ENCODE measurements at places on chromosomes 2 and 18. TPM values are rescaled to one million over a fixed set of nuclear protein-coding genes. Genes with fewer than 3 reads are reported as not detected.

Gene DNAJC27
- 19.1 TPM for total RNA-seq

Gene EML4
- 167 TPM for total RNA-seq

Gene TMEM247
- total RNA-seq: not detected

Gene MFSD6
- 0.37 TPM for total RNA-seq

Gene LINC00305
- total RNA-seq: not detected

Gene ALPG
- not detected for total RNA-seq

Gene TRPM8
- total RNA-seq: 4.9 TPM

Gene POTEI
- total RNA-seq: 1.8 TPM

GRCh38 chr2:53091183-53091582, 676.4 kb upstream of the CHAC2 start:
- no peaks in the 10 kb centered on the region for H3K27me3 ChIP-seq
- H3K27ac ChIP-seq: no peak overlapping the region
- H3K4me1 ChIP-seq: no peaks in the 10 kb centered on the region
- H3K4me3 ChIP-seq: no peak overlapping the region
- no peaks in the 10 kb centered on the region for H3K36me3 ChIP-seq
- DNase-seq: no peak

- H3K4me3 ChIP-seq: no peak overlapping the region
- H3K27me3 ChIP-seq: no peaks in the 10 kb centered on the region
- no peaks in the 10 kb centered on the region for H3K36me3 ChIP-seq
- DNase-seq: no peak
- no peaks in the 10 kb centered on the region for H3K4me1 ChIP-seq
- no peak overlapping the region for H3K27ac ChIP-seq
Observed at GRCh38 chr2:187013058-187013457, 164.1 kb upstream of the ZSWIM2 start.

DNA sequence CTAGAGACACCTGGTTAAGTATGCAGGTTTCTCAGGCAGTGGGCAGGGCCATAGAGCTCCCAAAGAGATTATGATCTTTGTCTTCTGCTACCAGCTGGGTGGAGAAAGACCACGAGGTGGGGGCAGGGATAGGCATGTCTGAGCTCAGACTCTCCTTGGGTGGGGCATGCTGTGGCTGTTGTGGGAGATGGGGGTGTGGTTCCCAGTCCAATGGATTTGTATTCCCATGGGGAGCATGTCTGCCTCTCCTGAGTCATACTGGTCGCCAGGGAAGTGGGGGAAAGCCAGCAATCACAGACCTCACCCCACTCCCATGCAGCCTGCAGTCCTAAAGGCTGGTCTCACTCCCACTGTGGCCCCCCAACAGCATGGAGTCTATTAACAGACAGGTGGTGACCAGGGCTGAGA, 31.4 kb upstream of the RHOB start:
- H3K4me3 ChIP-seq: no peak overlapping the region
- H3K27ac ChIP-seq: no peak overlapping the region
- DNase-seq: no peak
- H3K4me1 ChIP-seq: peaks cover 12% of the 10 kb centered on the region
- H3K27me3 ChIP-seq: no peaks in the 10 kb centered on the region
- H3K36me3 ChIP-seq: no peaks in the 10 kb centered on the region

GRCh38 chr18:75818383-75818782, 390.9 kb upstream of the SMIM21 start:
- H3K4me1 ChIP-seq: no peaks in the 10 kb centered on the region
- no peak overlapping the region for H3K4me3 ChIP-seq
- DNase-seq: no peak
- H3K27ac ChIP-seq: no peak overlapping the region
- H3K36me3 ChIP-seq: no peaks in the 10 kb centered on the region

DNA sequence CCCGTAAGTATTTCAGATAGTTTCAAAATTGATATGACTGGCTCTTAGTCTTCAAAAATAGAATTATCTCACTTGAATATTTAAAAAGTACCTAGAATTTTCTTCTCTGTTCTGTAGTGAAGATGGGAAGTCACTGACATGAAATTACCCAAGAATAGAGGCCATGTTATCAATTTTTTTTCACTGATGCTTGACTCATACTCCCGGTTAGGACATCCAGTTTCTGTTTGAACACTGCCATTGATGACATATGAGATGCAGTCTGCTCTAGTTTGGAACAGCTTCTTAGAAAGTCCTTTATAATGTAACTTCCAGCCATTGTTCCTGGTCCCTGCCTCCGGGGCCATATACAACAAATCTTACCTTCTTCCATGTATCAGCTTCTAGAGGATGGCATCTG, 26.0 kb downstream of the MAP3K20 start:
- no peak overlapping the region for H3K27ac ChIP-seq
- DNase-seq: no peak
- H3K27me3 ChIP-seq: no peaks in the 10 kb centered on the region
- no peak overlapping the region for H3K4me3 ChIP-seq
- no peaks in the 10 kb centered on the region for H3K36me3 ChIP-seq

DNA sequence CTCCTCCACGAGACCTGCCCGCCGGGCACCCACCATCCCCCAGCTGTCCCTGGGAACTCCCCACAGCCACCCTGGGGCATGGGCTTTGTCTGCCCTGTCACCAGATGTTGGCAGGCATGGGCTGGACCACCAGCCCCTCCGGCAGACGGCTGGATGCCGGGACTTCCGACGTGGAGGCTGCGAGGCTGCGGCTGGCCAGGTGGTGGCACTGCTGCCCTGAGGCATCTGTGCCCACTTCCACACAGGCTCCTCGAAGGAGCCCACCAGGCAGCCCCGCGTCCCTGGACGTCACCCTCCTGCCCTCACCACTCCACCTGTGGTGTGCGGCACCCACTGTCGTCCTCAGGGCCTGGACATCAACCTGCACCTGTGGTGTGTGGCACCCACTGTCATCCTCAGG, 319.9 kb upstream of the SALL3 start:
- H3K36me3 ChIP-seq: no peaks in the 10 kb centered on the region
- H3K4me3 ChIP-seq: no peak overlapping the region
- no peak overlapping the region for H3K27ac ChIP-seq

GRCh38 chr2:1907291-1907690, 163.0 kb upstream of the PXDN start:
- DNase-seq: no peak
- no peaks in the 10 kb centered on the region for H3K27me3 ChIP-seq
- no peaks in the 10 kb centered on the region for H3K4me1 ChIP-seq
- no peak overlapping the region for H3K4me3 ChIP-seq

DNA sequence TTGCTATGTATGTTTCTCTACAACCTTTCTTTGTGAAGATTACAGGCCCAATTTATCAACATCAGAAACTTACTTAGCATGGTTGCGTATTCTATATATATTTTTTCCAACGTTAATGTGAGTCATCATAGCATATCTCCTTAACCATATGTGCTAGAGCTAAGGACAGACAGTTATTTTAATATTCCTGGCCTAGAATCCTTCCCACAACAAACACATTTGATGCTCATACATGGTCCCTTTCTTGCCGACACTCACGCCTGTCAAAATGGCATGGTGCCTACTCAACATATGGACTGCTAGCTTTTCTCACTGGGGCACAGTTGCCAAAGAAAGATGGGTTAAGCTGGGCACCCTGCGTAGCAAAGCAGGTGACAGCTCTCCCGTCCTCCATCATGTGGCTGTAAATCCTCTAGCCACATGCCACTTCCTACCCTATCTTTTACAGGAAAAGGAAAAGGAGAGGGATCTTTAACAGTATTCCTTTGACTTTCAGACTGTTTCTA, 75.2 kb upstream of the GALNT5 start:
- no peaks in the 10 kb centered on the region for H3K27me3 ChIP-seq
- no peak for DNase-seq
- H3K4me3 ChIP-seq: no peak overlapping the region
- no peak overlapping the region for H3K27ac ChIP-seq
- H3K36me3 ChIP-seq: no peaks in the 10 kb centered on the region

GRCh38 chr2:143162997-143163396, 33.8 kb downstream of the ARHGAP15 start:
- no peaks in the 10 kb centered on the region for H3K36me3 ChIP-seq
- peaks cover 10% of the 10 kb centered on the region for H3K4me1 ChIP-seq
- no peak for DNase-seq
- H3K27me3 ChIP-seq: no peaks in the 10 kb centered on the region
- no peak overlapping the region for H3K4me3 ChIP-seq

DNA sequence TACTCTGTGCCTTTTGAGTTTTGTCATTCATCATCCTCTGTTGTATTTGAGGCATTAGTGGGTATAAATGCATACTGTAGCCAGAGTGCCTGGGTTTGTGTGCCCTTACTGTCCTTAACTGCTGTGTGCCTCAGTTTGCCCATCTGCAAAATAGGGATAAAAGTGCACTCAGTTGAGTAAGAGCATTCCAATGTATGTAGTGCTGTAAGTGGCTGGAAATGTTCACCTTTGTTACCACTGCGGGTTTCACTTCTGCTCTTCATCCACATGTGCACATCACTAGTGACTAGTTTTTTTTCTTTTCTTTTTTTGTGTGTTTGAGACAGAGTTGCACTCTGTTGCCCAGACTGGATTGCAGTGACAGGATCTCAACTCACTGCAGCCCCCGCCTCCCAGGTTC, 39.9 kb downstream of the PLEKHB2 start:
- H3K27ac ChIP-seq: no peak overlapping the region
- DNase-seq: no peak
- H3K4me1 ChIP-seq: no peaks in the 10 kb centered on the region

- no peaks in the 10 kb centered on the region for H3K27me3 ChIP-seq
- no peak overlapping the region for H3K27ac ChIP-seq
- H3K4me1 ChIP-seq: no peaks in the 10 kb centered on the region
Observed at GRCh38 chr18:67211646-67212045, 304.9 kb downstream of the DSEL start.

GRCh38 chr2:234702731-234703225, 205.9 kb upstream of the ARL4C start:
- no peak overlapping the region for H3K27ac ChIP-seq
- H3K4me3 ChIP-seq: no peak overlapping the region
- DNase-seq: no peak
- peaks cover 4% of the 10 kb centered on the region for H3K4me1 ChIP-seq
- H3K36me3 ChIP-seq: no peaks in the 10 kb centered on the region

- no peak overlapping the region for H3K4me3 ChIP-seq
- peaks cover 16% of the 10 kb centered on the region for H3K4me1 ChIP-seq
- no peaks in the 10 kb centered on the region for H3K27me3 ChIP-seq
- no peaks in the 10 kb centered on the region for H3K36me3 ChIP-seq
Observed at GRCh38 chr2:14909795-14910194, 277.3 kb downstream of the LRATD1 start.

GRCh38 chr18:11369556-11369955, 220.2 kb upstream of the PIEZO2 start:
- H3K4me3 ChIP-seq: no peak overlapping the region
- no peak overlapping the region for H3K27ac ChIP-seq
- no peaks in the 10 kb centered on the region for H3K27me3 ChIP-seq
- H3K4me1 ChIP-seq: no peaks in the 10 kb centered on the region
- DNase-seq: no peak

GRCh38 chr2:177234267-177234666, 21.7 kb downstream of the HNRNPA3 start:
- DNase-seq: no peak
- H3K27ac ChIP-seq: no peak overlapping the region
- H3K4me3 ChIP-seq: no peak overlapping the region

DNA sequence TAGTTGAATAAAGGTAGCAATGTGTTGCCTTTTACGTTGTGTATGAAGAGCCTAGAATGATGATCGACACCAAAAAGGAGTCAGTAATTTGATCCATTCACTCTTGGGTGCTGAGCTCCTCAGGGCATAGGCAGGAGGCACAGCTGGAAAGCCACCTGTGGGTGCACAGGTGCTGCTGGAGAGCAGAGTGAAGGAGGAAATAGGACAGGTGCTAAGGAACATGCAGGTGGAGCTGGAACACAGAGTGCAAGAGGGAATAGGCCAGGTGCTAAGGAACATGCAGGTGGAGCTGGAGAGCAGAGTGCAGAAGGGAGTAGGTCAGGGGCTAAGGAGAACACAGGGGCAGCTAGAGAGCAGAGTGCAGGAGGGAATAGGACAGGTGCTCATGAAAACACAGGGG, 86.1 kb downstream of the SH3YL1 start:
- H3K27me3 ChIP-seq: no peaks in the 10 kb centered on the region
- H3K4me3 ChIP-seq: no peak overlapping the region
- H3K4me1 ChIP-seq: no peaks in the 10 kb centered on the region
- H3K27ac ChIP-seq: no peak overlapping the region

DNA sequence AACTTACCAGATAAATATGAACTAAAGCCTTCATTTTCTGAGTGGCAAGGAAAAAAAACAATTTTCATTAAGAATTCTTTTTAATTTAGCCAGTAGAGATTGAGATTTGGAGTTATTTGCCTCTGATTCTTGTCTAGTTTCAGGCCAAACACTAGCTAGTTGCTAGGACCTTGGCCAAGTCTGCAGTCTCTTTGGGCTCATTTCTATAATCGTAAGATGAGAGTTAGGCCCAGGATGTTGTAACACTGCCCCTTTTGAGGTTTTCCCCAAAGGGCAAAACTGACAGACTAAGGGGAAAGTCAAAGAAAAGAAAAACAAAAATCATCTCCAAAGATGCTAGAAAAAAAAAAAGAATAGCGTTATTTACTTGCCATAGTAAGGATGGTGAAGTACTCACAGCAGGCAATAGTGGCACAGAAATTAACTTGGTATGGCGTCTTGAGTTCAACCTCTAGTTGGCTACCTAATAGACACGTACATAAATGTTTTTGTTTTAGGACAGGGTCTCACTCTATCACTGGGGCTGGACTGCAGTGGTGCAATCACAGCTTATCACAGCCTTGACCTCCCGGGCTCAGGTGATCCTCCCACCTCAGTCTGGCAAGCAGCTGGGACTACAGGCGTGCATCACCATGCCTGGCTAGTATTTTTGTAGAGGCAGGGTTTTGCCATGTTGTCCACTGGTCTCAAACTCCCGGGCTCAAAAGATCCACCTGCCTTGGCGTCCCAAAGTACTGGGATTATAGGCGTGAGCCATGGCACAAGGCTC, 23.0 kb upstream of the ADAM17 start:
- H3K27ac ChIP-seq: no peak overlapping the region
- no peaks in the 10 kb centered on the region for H3K4me1 ChIP-seq
- H3K27me3 ChIP-seq: no peaks in the 10 kb centered on the region
- no peak overlapping the region for H3K4me3 ChIP-seq
- DNase-seq: no peak

- no peak for DNase-seq
- H3K27me3 ChIP-seq: no peaks in the 10 kb centered on the region
- H3K4me3 ChIP-seq: no peak overlapping the region
- H3K36me3 ChIP-seq: no peaks in the 10 kb centered on the region
- H3K4me1 ChIP-seq: no peaks in the 10 kb centered on the region
Observed at GRCh38 chr2:237431372-237431771, 17.4 kb upstream of the COL6A3 start.

GRCh38 chr2:237227592-237228280, 142.0 kb downstream of the COPS8 start:
- no peaks in the 10 kb centered on the region for H3K4me1 ChIP-seq
- DNase-seq: no peak
- H3K36me3 ChIP-seq: no peaks in the 10 kb centered on the region
- no peak overlapping the region for H3K4me3 ChIP-seq
- no peak overlapping the region for H3K27ac ChIP-seq

GRCh38 chr18:2958819-2959298, 54.1 kb downstream of the LPIN2 start:
- no peak overlapping the region for H3K27ac ChIP-seq
- H3K4me3 ChIP-seq: no peak overlapping the region
- no peaks in the 10 kb centered on the region for H3K27me3 ChIP-seq
- no peak for DNase-seq
- H3K36me3 ChIP-seq: no peaks in the 10 kb centered on the region
